ENCODE measurements at places on chromosomes 6 and 20.

DNA sequence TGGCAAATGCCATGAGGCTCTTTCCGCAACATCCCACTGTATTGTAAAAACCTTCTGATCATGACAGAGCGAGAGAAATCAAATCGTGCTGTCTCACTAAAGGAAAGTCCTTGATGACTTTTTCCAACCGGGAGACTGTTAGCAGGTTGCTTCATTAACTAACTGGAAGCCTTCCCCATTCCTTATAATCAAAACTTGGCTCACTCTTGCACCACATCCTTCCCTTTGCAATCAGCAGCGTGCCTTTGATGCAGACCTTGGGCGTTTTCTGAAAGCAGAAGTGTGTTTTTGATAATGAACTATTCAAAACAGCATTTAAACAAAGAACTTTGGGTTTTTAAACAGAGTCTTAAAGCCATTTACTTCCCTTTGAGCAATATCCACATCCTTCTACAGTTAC, 96.2 kb upstream of the CNR1 start:
- no peak for DNase-seq

GRCh38 chr6:155717374-155717773, 261.7 kb upstream of the NOX3 start:
- no peak for DNase-seq

- no peak for DNase-seq
These were observed 207.7 kb upstream of the PTCHD4 start for GRCh38 chr6:48318670-48319069.

- DNase-seq, result no peak
These were observed 80.2 kb upstream of the PHACTR1 start for GRCh38 chr6:12636336-12636735.

- no peak for DNase-seq
These were observed 169.9 kb upstream of the RNF217 start for GRCh38 chr6:124792386-124792785.

GRCh38 chr20:40892642-40893041, 136.0 kb upstream of the TOP1 start:
- no peak for DNase-seq

DNA sequence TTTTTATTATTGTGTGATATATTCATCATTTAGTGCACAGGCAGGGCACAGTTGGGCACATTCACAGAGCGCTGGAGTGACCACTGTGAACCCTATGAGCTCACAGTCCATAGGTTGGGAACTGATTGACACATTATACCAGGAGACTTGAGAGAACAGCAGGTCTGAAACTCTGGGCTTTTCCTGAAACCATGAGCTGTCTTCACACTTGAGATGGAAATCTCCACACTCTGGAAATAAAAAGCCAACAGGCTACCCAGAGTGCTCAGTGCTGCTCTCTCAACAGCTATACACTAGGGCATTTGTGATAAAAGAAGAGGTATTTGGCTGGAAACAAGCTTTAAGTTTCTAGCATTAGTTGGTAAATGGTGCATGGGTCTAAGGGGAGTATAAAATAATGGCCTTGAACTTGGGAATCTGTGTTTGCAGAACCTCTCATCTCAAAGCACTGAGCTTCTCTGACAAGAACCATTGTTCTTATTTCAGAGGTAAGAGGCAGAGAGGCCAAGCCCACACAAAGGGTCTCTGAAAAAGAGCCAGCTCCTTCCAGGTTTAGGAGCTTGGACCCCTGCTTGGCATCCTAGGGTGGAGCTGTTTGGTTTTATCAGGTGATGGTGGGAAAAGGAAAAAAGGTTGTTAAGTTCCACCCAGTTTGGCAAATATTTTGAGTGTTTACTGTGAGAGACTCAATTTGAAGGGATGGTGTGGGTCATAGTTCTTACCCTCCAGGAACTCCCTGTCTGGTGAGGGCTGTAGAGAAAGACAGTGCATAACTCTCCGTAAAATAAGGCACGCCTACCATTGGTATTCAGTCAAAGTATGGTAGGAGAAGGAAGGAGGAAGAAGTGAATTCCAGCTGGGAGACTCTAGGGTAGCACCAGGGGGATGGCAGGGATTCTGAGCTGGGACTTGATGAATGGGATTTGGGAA, 14.5 kb downstream of the CHMP4B start:
- DNase-seq, result no peak

GRCh38 chr6:32189742-32190053, 304 bp downstream of the PBX2 start:
- no peak for DNase-seq

- DNase-seq, result no peak
These were observed 94.9 kb upstream of the CEP85L start for GRCh38 chr6:118746145-118746824.

- no peak for DNase-seq
These were observed 567.4 kb upstream of the CITED2 start for GRCh38 chr6:139941826-139942225.

DNA sequence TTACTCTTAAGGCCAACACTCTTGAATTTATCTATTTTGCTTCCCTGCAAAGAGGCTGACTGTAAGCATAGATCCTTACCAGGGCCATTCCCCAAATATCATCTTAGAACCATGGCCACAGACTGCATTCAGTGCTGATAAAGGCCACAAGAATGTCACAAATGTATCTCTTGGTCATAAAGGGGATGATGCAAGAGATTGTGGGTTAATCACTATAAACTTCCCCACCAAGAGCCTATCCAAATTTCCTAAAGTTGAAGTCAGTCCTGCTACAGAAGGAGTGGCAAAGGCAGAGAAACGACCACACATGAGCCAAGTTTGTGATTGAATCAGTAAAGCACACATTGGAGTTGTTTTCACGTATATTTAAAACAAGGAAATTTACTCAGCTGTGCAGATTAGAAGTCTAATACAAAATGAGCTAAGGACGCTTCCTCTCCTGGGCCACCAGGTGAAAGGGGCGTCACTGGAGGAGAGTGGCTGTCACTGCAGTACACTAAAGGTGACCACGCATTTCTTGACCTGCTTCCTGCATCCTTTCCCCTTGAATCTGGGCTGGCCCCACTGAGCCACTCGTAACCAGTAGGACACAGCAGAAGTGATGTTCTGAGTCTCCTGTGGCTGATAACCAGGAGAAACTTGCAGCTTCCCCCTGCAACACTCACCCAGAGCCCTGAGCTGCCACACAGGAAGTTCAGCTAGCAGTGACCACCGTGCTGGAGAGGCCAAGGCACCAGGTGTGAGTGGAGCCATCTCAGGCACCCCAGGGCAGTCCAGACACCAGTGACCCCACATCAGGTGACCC, 181.9 kb downstream of the SYNDIG1 start:
- no peak for DNase-seq

Data from GM18507 (cell line).